Motor neuron (in vitro differentiated cells): ENCODE measurements at places on chromosomes 7 and 10. TPM values are rescaled to one million over a fixed set of nuclear protein-coding genes. Genes with fewer than 3 reads are reported as not detected.

MMP21 gene
- total RNA-seq, result not detected in 2 replicates

ERV3-1 gene
- 37.8 and 42.3 TPM in 2 replicates for total RNA-seq

DNA sequence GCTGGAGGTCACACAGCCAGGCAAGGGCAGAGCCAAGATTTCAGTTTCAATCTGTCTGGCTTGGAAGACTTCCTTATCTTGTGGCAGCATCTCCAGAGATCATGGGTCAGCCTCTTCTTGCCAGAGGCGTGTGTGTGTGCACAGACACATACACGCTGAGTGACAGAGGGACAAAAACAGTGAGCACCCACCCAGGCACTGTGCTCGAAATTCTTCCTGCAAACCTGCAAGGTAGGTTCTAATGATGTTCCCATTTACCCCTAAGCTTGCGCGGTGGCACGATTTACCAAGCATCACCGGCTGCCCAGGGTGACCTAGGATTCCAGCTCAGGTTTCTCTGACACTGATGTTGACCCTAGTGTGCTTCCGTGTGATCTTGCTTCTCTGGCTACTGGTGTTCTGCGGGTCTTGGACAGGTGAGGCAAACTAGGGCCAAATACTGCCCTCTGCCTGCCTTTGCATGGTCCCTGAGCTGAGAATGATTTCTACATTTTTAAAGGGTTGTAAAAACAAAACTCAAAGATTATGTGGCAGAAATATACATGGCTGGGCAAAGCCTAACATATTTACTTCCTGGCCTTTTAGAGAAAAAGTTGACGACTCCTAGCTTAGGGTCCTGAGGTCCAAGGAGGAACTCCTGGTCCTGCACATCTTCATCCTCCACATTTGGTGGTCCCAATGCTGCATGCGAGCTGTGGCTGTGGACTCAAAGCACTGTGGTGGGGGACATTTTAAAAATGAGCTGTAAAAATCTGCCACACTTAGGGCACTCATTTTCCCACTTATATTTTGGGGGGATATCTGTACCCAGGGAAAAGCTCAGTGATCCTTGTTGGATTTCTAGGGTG, 268.5 kb downstream of the RPS24 start:
- no peak for ATAC-seq

GRCh38 chr10:82847242-82847641, 972.2 kb downstream of the NRG3 start:
- ATAC-seq, result no peak

DNA sequence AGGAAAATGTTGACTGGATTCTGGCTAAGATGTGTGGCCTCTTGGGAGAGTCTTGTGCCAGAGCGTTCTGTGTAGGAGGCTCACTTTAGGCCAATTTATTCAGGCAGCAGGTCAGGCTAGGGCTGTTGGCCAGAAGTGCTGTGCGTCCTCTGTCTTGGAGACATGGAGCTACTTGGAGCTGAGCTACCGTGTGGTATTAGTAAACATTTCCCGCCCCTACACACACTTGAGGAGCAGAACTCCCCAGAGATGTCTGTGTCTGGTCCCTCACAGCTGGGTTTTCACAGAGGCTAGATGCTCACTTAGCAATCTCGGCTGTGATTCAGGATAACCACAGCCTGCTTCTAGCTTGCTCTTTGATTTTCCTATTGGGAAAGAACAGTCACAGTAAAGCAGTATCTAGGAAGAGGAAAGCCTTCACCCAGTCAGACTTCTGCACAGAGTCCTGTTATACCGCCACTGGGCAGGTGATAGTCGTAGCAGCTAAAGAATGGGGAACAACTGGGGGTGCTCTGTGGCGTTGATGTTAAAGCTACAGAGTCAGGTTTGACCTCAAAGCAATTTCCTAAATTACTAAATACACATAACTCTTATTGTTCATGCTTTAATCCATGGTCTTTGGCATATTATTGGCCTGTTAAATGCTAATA, 86.7 kb downstream of the MDFIC start:
- no peak for ATAC-seq

DNA sequence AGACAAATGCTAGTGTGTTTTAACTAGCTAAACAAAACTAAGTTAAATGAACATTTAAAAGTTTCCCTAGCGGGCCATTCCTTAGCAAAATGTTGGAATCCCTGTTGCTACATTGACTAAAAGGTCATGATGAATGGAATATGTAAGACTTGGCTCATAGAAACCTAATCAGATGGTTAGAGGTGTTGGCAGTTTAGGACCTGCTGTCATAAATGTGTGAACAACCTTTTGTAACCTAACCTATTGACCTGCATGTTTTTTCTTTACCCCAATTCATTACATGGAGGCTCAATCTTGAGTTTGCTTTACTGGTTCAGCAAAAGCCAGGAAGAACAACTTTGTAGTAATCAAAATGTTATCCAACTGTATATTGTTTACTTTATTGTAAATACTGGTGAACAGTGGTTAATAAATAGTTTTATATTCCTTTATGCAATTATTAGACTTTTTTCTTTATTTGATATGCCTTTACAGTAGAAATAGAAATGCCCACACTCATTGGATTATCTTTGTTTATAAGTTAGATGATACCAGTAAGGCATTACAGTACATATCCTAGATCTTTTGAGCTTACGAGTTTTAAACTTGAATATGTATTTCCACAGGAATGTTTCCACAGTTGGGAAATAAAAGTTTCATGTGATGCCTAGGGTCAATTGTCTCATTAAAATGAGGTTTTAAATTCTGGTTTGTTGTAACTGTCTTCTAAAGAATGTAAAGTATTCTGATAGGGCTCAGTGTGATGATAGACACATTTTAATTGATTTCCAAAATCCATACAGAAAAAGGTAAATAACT, 11.6 kb downstream of the CBX3 start:
- ATAC-seq, result no peak

EPHB6 gene
- total RNA-seq, result 7.8 and 9.0 TPM in 2 replicates

BTBD16 gene
- not detected in 2 replicates for total RNA-seq

DNA sequence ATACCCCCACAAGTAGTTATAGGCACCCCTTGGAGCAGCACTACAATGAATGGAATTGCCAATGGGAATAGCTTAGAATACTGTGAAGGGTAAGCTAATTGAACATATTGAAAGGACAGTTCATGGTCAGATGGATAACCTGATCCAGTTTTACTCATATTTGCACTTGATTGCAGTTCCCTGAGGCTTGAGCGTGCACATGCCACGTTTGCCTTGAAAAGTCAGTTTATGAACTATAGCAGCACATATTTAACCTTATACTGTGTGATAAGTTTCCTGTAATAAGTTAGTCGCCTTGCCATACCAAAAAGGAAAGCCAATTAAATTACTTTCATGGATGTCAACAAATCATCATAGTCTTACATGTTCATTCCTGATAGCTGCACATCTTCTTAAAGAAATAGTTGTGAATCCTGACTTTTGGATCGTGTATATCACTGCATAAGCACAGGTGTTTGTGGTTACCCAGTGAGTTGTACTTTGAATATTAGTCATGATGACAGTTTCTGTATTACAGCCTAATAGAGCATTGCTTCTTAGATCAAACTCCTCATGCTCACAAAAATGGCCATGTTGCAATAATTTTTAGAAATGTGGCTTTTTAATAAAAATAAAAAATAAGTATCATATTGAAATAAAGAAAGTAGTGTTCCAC, 21.6 kb downstream of the DNTT start:
- no peak for ATAC-seq

VAX1 gene
- total RNA-seq, result 1.0 TPM in 1 of 2 replicates, not detected in the other
